ENCODE measurements at places on chromosomes 13 and 19.

DNA sequence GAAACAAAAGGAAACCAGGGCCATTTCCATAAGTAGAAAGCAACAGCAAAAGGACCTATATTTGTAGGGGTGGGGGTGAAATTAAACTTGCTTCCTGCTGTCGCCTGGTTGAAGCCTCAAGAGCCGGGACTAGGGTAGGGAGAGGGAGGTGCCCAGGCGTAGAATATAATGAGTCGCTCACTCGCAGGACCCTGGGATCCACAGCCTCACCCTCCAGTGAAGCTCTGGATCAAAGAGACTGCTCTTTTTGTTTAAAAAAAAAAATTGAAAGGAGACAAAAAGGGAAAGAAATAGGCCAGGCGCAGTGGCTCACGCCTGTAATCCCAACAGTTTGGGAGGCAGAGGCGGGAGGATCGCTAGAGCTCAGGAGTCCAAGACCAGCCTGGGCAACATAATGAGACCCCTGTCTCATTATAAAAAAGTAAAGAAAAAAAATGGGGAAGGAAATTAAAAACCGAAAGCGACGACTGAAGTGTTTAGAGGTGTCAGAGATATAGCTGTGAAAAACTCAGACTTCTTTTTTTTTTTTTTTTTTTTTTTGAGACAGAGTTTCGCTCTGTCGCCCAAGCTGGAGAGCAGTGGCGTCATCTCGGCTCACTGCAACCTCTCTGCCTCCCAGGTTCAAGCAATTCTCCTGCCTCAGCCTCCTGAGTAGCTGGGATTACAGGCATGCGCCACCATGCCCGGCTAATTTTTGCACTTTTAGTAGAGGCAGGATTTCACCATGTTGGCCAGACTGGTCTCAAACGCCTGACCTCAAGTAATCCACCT, 10.9 kb upstream of the ADGRE5 start:
- DNase-seq: no peak

GRCh38 chr19:16226878-16227836, 29.4 kb downstream of the AP1M1 start:
- no peak for DNase-seq

DNA sequence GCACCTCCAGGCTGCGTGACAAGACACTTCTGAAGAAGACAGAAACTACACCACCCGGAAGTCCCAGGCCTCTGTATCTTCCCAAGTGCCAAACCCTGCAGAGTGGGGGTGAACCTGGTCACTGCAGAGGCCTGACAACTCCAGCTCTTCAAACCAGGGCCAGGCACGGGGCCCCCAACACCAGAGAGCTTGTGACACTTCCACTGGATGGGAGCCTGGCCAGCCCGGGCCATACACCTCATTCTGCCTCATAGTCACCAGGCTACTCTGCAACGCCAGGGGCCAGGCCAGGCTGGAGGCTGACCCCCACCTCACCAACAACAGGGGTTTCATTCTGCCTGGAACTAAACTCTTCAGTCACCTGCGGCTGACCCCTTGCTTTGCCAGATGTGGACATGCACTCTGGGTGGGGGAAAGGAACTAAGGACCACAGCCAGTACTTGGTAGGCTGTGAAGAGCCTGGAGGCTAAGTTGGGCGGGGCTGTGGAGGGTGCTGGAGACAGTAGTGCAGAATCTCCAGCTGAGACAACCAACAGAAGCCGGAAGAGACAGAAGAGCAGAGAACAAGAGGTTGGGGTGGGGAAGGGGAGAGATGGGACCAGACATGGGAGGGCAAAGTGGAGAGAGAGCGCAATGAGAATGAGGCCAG, 23.0 kb downstream of the TUBA3C start:
- no peak for DNase-seq

- no peak for DNase-seq
Observed at GRCh38 chr13:24624801-24625231, 55.4 kb upstream of the ATP12A start.

DNA sequence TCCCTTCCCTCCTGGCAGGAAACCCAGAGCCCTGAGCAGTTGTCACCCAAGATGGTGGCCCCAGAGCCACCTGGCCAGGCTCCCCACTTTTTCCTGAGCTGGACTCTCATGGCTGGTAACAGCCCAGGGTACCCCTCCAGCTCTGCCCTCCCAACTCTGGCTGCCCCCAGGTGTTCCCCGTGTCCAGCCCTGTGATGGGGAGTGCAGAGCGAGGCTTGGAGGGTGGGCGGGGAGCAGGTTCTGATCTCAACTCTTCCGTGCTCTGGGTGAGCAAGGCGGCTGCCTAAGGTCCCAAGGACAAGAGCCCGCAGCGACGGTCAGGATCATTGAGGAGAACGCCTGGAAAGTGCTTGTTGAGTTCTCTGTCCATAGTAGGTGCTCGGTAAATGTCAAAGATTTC, 54.7 kb upstream of the GAS6 start:
- DNase-seq: no peak

DNA sequence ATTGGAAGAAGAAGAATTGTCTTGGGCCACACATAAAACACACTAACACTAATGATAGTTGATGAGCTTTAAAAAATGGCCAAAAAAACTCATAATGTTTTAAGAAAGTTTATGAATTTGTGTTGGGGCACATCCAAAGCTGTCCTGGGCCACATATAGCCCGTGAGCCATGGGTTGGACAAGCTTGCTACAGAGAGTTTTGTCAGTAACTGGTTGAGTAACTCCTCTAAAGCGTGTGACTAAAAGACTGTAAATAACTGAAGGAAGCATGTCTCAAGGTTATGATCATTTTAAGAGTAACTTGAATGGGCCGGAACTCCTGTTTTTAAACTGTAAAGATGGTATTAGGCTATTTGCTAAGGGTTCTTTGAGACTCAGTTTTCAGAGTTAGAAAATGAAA, 118.0 kb downstream of the KL start:
- DNase-seq: no peak

GRCh38 chr13:30037306-30037705, 186.9 kb upstream of the UBL3 start:
- peak; percentile 35 for DNase-seq

- no peak for DNase-seq
Observed at GRCh38 chr19:8988204-8988603, 22.0 kb downstream of the MUC16 start.

DNA sequence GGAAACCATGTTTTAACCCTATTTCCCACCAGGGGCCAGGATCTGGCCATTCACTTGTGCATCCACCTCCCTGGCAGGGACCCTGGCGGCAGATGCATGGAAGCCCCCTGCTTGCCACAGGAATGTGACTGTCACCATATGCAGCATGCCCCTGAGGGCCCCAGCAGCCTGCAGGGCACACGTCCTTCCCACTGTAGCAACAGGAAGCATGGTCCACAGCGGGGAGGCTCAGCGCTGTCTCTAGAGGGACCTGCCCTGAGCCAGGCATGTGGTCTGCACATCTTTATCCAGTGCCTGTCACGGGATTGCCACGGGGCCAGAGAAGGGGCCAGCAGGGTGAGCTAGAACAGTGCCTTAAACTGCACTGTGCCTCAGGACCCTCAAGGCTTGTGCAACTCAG, 34.9 kb upstream of the MCF2L start:
- DNase-seq: no peak

GRCh38 chr13:34335014-34336007, 517.4 kb downstream of the RFC3 start:
- no peak for DNase-seq

- no peak for DNase-seq
Observed at GRCh38 chr13:83153848-83154247, 728.4 kb downstream of the SLITRK1 start.
